ENCODE measurements at places on chromosomes 4 and X.

DNA sequence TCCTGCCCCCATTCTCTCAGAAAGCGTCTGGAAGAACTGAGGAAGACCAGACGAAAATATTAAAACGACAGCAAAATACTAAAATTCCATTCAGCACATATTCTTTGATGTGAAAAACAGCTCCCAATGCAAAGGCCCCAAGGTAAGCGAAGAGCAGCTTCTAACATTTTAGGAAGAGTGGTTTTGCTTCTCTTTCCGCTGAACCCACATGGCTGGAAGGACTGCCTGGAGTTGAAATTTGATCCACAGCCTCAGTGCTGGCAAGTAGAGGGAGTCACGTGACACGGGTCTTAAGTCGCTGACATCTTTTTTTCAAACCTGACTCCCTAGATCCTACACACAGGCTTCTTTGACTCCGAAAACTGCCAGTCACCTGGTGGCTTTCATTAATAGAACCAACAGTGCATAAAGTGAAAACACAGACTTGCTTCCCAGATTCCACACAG is at the start of gene FAM13A:
TSS of gene FAM13A (minus strand) at position 233 of the 446 bp plus-strand sequence. CDS start at position 12, 221 bp downstream.
- peak; percentile 97 for DNase-seq

- DNase-seq = peak; percentile 55
Measured at GRCh38 chr4:16117164-16117563, 33.3 kb upstream of the PROM1 start.

GRCh38 chr4:99887837-99888236 is 6.4 kb downstream of the LAMTOR3 start:
- DNase-seq = no peak

DNA sequence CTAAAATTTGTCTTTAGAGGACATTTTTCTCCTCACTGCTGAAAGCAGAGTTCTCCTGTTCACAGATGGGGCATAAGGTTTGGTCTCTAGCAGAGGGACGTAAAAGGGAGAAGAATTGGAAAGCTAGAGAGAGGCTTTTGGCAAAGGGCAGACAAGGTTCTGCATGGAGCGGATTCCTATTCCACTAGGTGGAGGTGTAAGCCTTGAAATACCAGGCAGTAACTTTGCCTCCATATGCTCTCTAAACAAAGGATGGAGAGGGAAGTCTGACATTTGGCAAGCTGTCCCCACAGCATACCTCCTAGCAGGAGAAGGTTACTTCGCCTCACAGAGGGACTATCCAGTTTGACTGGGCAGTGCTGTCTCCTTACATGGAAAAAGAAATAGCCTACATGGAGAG is 174.7 kb downstream of the DACH2 start:
- DNase-seq = no peak

GRCh38 chrX:13711141-13711540 is 22.2 kb downstream of the RAB9A start:
- no peak for DNase-seq

GRCh38 chr4:141871086-141871770 is 234.8 kb downstream of the IL15 start:
- no peak for DNase-seq

GRCh38 chr4:160353548-160353947 is 1250.7 kb downstream of the RAPGEF2 start:
- no peak for DNase-seq

DNA sequence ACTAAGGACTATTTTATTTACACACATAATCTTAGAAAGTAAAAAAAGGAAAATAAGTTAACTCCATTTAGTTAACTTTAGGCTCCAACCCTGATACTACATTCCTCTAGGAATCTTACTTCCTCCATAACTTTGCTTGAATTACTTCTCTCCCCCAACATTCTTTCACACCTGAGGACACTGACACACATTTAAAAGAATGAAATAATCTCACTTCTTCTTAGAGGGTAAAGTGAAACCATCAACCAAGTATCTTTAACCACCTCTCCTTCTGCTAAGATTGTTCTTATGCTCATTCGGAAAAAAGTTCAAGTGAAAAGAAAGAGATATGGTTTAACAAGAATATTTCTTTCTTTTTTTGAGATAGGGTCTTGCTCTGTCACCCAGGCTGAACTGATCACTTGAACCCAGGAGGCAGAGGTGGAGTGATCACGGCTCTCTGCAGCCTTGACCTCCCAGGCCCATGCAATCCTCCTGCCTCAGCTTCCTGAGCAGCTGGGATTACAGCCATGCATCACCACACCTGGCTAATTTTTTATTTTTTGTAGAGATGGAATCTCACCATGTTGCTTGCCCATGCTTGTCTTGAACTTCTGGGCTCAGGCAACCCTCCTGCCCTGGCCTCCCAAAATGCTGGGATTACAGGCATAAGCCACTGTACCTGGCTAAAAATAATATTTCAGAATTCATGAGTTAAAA is 28.5 kb downstream of the SLC25A4 start:
- DNase-seq = no peak

DNA sequence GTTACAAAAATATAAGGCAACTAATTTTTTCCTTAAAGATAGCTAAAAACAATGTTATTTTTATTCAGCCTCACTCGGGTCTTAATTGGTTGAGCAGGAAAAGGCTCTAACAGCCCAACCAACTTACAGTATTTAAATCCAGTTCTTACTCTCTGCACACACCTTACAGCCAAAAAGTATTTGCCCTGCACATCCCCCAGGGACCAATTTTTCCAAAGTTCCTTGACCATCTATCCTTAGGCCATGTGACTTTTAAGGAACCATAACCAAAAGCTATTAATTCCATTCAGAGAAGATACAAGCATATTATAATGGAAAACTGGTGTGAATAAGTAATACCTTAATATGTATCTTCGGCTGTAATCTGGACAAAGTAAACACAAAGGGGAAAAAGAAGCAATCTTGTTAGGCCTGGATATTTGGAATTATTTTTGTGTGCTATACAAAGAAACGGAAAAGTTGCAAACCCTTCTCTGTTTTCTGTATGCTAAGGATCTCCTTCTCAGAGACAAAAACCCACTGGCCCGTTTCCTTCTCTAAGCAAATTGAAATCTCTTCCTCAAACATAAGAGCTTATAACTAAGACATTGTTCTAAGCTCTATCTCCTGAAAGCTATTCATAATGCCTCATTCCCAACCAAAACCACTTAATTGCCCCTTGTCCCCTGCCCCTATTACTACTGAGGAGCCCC is 1.0 kb upstream of the THAP9 start:
- peak; percentile 26 for DNase-seq

DNA sequence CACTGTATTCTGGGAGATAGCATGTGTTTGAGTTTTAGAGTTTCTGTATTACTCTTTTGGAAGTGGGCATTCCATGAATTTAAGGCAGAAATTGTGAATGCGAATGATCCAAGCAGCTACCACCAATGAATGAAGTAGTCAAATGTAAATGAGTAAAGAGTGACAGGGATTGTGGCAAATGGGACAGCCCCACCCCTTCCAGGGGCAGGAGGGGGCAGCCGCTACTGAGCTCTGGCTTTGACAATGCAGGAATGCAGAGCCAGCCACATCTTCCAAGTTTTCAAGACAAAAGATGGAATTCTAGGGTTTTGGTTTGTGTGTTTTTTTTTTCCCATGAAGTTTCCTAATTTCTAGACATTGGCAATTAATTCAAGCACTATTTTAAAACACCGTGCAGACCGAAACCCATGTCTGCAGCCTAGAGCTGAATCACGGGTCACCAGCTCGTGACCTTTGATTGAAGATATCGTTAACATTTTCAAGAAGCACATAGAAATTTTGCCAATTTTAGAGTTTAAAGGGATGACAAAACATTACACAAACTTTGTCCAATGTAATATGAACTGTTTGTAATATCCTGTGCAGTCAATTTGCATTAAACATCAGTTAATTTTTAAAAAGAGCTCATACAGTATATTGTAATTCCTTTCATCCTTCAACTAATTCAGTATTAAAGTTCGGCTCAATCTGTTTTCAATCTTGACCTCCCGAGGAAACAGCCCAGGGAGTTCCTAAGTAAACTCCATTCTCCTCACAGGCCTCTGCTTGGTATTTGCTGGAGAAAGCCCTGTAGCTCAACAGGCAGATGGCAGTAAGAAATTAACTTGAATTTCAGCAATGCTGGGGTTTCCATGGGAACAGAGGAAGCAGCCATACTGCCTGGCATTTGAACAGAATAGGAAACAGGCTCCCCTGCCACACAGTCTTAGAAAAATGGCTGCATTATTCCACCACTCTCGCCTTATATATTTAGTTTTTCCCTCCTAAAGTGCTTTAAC is 83.4 kb downstream of the UCHL1 start:
- no peak for DNase-seq

- DNase-seq = no peak
Measured at GRCh38 chr4:109676886-109677285, 26.4 kb downstream of the CASP6 start.

- DNase-seq = no peak
Measured at GRCh38 chrX:70033348-70034051, 16.2 kb downstream of the AWAT2 start.

- DNase-seq = no peak
Measured at GRCh38 chrX:44314808-44315207, 28.7 kb downstream of the EFHC2 start.

GRCh38 chr4:61468024-61468720 is 268.0 kb downstream of the ADGRL3 start:
- DNase-seq = no peak

DNA sequence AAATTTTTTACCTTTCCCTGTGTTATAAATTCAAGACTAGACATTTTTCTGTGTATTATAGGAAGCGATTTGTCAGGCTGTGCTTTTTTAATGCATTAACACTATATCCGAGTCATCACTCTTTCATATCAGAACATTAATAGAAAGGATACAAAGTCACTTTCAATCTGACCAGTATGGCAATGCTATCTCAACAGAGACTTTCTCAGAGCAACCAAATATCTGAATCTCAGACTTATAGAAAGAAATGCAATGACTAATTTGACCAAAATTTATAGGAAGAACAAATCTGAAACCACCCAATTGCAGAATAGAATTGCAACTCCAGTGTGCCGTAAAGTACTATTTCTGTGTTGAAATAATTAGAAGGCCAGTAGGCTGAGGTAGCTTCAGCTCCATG is 473 bp upstream of the TKTL2 start:
- DNase-seq = no peak

GRCh38 chr4:95778666-95779065 is 61.2 kb upstream of the PDHA2 start:
- DNase-seq = no peak

GRCh38 chrX:68708503-68709290 is 61.2 kb downstream of the STARD8 start:
- no peak for DNase-seq

DNA sequence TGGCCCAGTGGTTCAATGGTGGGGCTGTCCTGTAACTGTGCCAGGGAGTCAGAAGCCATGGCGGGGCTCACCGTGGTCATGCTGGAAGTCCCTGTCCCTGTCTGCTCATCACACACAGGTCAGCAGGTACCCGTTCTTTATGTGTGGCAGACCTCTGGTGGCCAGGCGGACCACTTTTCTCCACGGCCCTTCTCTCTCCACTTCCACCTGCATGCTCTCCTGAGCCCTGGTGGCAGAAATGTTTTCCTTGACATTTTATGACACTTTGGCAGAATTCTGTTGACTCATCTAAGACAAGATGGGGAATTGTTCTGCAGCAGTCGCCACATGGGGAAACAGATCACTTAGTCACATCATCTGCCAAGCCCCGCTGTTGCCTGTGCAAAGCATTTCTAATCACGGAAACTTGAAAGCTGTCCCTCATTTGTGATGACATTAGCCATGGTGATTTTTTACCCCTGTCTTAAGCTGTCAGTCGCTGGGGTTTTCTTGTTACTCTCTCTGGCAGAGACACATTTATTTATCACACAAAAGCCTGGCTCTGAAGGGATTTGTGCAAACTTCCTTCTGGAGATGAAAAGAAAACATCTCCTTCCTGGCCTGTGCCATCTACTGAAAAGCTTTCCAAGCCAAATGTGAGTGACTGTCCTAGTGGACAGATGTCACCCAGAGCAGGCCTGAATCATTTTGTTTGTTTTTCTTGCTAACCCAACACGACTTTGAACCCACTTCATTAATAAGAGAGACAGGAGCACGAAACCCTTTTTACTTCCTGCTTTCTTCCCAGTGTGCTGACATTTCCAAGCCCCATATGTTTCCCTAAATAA is 38.8 kb upstream of the STIM2 start:
- DNase-seq = peak; percentile 19

DNA sequence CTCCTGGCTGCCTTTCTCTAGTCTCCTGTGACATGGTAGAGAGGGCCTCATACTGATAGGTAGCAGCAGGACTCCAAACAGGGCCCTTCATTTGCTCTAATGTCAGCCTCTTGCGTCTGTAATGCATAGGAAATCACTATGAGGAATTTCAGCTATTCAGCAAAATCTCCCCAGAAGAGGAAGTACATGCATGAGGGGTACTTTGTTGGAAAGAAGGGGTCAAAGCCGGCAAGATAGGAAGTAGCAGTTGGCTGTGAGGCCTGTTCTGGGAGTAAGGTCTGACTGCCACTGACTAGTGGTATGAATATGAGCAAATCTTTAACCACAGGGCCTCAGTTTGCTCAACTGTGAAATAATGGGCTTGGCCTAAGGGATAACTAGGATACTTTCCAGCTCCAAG is 283.2 kb downstream of the ARHGAP10 start:
- no peak for DNase-seq

GRCh38 chr4:30760551-30760950 is 40.4 kb downstream of the PCDH7 start:
- no peak for DNase-seq

DNA sequence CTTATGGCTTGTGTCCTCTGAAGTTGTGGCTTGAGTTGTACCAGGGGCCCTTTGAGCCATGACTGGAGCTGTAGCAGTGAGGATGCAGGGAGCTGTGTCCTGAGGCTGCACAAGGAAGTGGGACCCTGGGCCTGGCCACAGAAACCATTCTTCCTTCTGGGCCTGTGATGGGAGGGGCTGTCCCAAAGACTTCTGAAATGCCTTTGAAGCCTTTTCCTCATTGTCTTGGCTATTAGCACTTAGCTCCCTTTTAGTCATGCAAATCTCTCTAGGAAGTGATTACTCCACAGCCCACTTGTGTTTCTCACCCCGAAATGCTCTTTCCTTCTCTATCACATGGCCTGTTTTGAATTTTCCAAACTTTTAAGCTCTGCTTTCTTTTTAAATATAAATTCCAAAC is 92.4 kb downstream of the FHDC1 start:
- DNase-seq = no peak

GRCh38 chrX:119692191-119693039 is 553 bp downstream of the SEPTIN6 start:
- DNase-seq = no peak

- no peak for DNase-seq
Measured at GRCh38 chrX:41720125-41720779, 3.7 kb upstream of the GPR82 start.

DNA sequence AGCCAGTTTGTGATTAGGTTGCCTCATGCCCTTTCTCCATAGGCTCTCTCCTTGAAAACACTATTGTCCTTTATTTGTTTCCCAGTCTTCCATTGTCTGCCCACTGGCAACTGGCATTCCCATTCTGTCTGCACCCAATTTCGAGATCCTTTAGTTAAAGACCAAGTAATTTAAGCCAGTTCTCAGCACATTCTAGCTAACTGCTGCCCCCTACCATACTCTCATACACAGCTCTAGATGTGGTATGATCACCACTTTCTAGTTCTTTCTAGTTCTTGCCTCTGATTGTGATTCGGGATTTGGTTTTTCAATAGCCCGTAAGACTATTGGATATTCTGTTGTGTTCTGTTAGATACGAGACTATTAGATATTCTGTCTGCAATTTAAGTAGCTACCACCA is 135.8 kb upstream of the TRPC5 start:
- DNase-seq = no peak

- DNase-seq = no peak
Measured at GRCh38 chr4:106297245-106298035, 18.6 kb downstream of the TBCK start.

Measured in NCI-H2029 treated with DMSO at 0.1 percent for 48 hours (cell line).